Astrocyte of the hippocampus (primary cell): ENCODE measurements at places on chromosomes 16 and 17.
A peak's percentile ranks its signal among the peaks of the same experiment; 100 is the strongest.

GRCh38 chr17:43618276-43618675 is 43.4 kb downstream of the MEOX1 start:
- no peak for DNase-seq

- no peak for DNase-seq
These were observed 10.6 kb downstream of the AARSD1 start for GRCh38 chr17:42953669-42954068.

GRCh38 chr17:31512796-31513195 is 121.3 kb downstream of the RAB11FIP4 start:
- no peak for DNase-seq

DNA sequence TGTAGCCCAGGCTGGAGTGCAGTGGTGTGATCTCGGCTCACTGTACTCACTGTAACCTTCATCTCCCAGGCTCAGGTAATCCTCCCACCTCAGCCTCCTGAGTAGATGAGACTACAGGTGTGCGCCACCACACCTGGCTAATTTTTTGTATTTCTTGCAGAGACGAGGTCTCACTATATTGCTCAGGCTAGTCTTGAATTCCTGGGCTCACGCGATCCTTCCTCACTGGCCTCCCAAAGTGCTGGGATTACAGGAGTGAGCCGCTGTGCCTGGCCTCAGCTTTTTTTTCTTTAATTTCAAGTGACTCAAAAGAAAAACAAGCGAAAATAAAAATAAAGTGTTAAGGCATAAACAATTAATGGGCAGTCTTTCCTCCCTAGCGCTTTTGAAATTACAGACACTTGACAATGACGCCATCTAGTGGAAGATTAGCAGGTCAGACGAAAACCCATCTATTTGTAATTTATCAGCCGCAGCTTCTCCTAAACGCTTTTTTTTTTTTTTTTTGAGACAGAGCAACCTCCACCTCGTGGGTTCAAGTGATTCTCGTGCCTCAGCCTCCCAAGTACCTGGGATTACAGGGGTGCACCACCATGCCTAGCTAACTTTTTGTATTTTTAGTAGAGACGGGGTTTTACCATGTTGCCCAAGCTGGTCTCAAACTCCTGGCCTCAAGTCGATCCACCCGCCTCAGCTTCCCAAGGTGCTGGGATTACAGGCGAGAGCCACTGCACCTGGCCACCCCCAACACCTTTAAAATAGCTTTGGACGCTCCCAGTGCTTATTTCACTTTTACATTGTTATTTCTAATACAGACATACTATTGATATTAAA is 28.1 kb upstream of the PECAM1 start:
- peak; percentile 74 for DNase-seq

GRCh38 chr17:59839651-59840328 is 53.0 kb downstream of the TUBD1 start:
- DNase-seq: peak; percentile 64

GRCh38 chr17:73650140-73650539 is 5.9 kb upstream of the SDK2 start:
- DNase-seq: no peak

DNA sequence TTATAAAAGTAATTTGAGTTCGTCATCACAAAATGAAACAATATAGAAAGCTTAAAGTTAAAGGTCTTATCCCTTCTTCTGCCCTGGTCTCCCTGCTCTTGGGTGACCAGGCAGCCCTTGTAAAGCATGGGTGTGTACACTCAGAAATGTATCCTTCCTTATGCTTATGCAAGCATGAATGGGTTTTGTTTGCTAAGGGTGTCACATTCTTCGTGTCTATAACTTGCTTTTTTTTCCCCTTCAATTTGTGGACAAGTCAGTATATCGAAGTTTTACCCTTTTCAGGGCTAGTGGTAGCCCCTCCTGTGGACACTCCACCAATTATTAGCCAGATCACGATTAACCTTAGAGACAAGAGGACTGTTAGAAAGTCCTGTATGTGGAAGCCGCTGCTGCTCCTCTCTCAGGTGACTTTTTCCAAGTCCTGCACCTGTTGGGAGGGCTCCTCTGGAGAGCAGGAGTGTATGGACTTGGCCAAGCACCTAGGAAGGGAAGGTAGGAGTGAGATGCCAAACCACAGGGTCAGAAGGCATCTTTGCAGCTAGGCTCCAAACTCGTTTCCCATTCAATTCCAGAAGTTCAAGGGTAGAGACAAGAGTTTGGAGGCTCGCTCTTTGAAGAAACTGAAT is 50.9 kb downstream of the LDHD start:
- DNase-seq: no peak

- DNase-seq: no peak
These were observed 45.9 kb downstream of the JPH3 start for GRCh38 chr16:87648236-87648635.

GRCh38 chr17:15177343-15177742 is 87.8 kb downstream of the PMP22 start:
- no peak for DNase-seq

DNA sequence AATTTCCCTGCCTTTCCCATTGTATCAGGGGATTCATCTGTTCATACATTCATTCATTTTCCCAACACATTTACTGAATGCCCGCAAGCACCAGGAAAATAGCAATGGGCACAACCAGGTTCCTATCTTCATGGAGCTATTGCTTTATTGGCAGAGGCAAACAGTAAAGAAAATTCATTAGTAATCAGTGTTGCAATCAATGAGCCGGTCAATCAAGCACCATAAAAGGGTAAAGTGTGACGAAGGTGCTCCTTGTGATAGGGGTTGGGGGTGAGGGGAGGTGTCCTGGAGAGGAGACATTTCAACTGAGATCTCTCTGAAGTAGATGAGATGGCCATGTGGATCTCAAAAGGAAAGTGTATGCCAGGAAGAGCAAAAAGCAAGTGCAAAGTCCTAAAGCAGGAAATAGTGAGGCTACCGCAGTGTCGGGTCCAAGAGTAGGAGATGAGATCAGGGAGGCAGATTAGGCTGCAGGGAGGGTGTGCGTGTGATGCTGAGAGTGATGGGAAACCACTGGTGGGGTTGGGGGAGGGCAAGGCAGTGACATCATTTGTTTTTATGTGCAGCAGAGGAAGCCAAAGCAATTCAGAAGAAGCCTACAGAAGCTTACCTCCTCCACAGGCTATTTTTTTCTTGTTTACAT is 28.4 kb downstream of the CDH13 start:
- peak; percentile 77 for DNase-seq

GRCh38 chr16:11328172-11329070 is 16.8 kb upstream of the RMI2 start:
- peak; percentile 94 for DNase-seq

- no peak for DNase-seq
These were observed 124.0 kb downstream of the HIC1 start for GRCh38 chr17:2178798-2179501.

DNA sequence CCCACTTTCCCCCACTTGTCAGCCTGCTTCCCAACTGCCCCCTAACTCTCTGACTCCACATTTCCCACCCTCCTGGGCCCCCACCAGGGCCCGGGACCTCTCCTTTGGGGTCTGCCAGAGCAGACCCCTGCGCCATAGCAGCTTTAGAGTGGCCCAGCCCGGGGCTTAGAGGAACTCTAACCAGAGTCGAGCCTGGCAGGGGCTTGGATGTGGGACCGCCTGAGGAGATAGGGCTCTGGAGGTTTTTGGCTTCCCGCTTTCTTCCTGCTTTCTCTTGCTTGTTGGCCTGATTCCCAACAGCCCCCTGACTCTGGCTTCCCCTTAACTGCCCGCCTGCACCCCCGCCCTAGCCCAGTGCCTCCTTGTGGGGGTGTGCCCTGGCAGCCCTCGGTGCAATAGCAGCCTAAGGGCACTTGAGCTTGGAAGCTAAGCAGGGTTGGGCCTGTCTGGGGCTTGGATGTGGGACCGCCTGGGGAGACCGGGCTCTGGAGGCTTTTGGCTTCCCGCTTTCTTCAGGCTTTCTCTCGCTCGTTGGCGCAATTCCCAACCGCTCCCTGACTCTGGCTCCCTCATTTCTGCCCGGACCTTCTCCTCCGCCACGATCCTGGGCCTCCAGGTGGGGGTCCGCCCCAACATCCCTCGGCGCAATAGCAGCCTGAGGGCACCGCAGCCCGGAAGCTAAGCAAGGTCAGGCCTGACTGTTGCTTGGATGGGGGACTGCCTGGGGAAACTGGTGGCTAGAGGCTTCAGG is 2292.0 kb downstream of the TP53TG3F start:
- DNase-seq: no peak

GRCh38 chr17:34361478-34362061 is 1.5 kb downstream of the CCL1 start:
- DNase-seq: peak; percentile 94

DNA sequence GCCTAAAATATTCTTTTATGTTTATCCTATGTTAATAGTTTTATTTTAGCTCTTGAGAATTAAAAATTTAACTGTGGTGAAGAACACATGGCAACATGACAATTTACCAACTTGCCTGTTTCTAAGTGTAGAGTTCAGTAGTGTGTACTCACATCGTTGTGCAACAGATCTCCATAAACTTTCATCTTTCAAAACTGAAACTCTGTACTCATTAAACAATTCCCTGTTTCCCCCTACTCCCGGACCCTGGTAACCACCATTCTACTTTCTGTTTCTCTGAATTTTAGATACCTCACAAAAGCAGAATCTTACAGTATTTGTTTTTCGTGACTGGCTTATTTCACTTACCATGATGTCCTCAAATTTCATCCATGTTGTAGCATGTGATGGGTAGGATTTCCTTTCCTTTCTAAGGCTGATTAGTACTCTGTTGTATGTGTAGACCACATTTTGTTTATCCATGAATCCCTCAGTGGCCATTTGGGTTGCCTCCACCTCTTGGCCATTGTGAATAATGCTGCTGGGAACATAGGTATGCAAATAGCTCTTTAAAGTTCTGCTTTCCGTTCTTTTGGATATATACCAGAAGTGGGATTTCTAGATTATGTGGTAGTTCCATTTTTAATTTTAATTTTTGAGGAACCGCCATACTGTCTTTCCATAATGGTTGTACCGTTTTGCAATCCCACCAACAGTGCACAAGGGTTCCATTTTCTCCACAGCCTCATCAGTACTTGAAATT is 17.4 kb downstream of the IST1 start:
- no peak for DNase-seq
